Chondrocyte (in vitro differentiated cells): ENCODE measurements at places on chromosomes 6 and 20. TPM values are rescaled to one million over a fixed set of nuclear protein-coding genes. Genes with fewer than 3 reads are reported as not detected.

TRIM26 gene
- 36.1 to 37.6 TPM (median 36.7 TPM) in 3 replicates for total RNA-seq

- H3K27me3 ChIP-seq = no peaks in the 10 kb centered on the region
- peaks cover 2% of the 10 kb centered on the region for H3K36me3 ChIP-seq
- no peak overlapping the region for H3K4me3 ChIP-seq
- peaks cover 43% of the 10 kb centered on the region for H3K4me1 ChIP-seq
These were observed 100.8 kb downstream of the FAM217A start for GRCh38 chr6:3977875-3978711.

- peaks cover 15% of the 10 kb centered on the region for H3K4me1 ChIP-seq
- H3K27me3 ChIP-seq = peaks cover 2% of the 10 kb centered on the region
These were observed 39.7 kb downstream of the ZC3H12D start for GRCh38 chr6:149445095-149445466.

DNA sequence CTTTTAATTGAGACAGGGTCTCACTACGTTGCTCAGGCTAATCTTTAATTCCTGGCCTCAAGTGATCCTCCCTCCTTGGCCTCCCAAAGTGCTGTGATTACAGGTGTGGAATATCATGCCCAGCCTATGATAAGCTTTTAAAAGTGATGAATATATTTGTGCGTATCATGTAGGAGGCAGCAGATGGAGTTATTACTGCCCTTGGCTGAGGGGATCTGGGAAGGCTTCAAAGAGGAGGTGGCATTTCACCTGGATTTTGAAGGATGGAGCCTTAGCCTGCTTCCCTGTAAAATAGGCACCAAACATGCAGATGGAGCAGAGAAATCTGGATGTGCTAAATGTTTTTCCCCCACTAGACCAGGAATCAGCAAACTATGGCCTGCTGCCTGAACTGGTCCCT is 10.1 kb downstream of the PIM1 start:
- H3K36me3 ChIP-seq = peaks cover under 1% of the 10 kb centered on the region
- DNase-seq = no peak
- H3K4me3 ChIP-seq = no peak overlapping the region
- no peak overlapping the region for H3K27ac ChIP-seq
- no peaks in the 10 kb centered on the region for H3K27me3 ChIP-seq
- H3K4me1 ChIP-seq = no peaks in the 10 kb centered on the region
